Mesothelial cell of epicardium (in vitro differentiated cells): ENCODE measurements at places on chromosomes 1 and 21.

GRCh38 chr1:24955161-24955560, 25.1 kb upstream of the RUNX3 start:
- no peaks in the 10 kb centered on the region for H3K36me3 ChIP-seq
- DNase-seq = no peak
- H3K4me1 ChIP-seq = no peaks in the 10 kb centered on the region
- no peaks in the 10 kb centered on the region for H3K27me3 ChIP-seq

GRCh38 chr1:91707114-91707889, 178.6 kb downstream of the TGFBR3 start:
- DNase-seq = no peak
- H3K27me3 ChIP-seq = no peaks in the 10 kb centered on the region
- no peak overlapping the region for H3K27ac ChIP-seq
- peaks cover 6% of the 10 kb centered on the region for H3K4me1 ChIP-seq
- H3K36me3 ChIP-seq = peaks cover 7% of the 10 kb centered on the region
- no peak overlapping the region for H3K4me3 ChIP-seq

DNA sequence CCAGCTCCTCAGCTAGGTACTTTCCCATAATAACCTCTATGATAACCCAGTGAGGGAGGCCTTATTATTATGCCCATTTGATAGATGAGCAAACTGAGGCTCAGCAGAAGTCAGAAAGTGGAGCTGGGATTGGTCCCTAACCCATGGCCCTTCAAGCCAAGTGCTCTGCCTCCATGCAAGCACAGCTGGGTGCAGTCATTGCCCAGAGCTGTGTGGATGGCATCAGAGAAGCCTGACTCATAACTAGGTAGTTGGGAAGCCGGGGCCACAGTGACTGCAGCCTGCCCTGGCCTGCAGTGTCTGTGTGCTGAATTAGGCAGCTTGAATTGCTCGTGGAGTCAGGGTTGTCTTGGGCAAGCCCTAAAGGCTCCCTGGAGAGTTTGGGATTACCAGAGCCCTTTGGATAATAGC, 89.9 kb upstream of the SLC2A1 start:
- no peaks in the 10 kb centered on the region for H3K36me3 ChIP-seq
- DNase-seq = no peak
- no peak overlapping the region for H3K4me3 ChIP-seq
- H3K27ac ChIP-seq = peak overlapping the region; percentile 87
- no peaks in the 10 kb centered on the region for H3K27me3 ChIP-seq

DNA sequence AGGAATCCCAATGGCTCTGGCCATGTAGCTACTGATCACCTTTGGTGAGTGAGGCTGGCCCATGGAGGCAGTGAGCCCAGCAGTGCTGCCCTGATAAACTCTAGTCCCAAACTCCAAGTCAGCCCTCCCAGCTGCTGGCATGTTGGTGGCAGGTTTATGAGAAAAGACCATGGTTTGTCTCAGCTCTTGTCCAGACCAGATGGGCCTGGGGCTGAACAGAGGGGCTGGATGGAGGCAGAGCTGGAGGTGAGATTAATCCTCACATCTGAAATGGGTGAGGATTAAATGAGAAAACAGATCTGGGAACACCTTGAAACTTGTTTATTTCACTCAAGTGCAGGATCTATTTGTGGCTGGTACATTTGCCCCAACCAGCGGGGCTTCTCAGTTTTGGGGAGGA, 3.2 kb downstream of the TMEM269 start:
- H3K27me3 ChIP-seq = no peaks in the 10 kb centered on the region
- H3K36me3 ChIP-seq = peaks cover 9% of the 10 kb centered on the region
- no peak overlapping the region for H3K27ac ChIP-seq
- no peak overlapping the region for H3K4me3 ChIP-seq

DNA sequence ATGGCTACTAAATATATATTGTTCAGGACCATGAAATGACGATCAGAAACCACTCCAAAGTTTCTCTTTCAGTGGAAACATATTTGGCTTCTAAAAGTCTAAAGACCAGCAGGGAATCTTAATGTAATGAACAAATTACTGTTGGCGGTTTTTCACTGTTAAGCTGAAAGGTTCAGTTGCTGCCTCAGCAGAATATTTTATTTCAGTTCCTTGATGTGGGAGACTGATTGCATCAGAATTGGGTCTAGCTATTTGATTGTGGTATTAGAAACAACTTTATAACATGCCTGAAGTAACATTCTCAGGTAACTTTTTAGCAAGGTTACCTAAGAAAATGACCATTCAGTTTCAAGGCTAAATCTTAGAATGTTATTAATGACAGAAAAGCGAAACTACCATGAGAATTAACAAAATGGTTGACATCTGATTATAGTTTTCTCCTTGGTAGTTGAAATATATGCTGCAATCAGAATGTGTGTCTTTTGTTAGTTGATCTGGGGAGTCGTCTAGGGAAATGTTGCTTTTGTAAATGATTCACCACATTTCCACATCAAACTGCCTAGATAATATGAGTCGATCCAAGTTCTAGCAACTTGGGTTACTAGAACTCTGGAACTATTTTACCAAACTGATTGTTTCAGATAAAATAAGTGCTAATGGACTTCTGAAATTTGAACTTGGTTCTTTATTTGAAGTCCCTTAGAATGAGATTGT, 200.4 kb downstream of the HMCN1 start:
- no peak overlapping the region for H3K27ac ChIP-seq
- peaks cover 3% of the 10 kb centered on the region for H3K4me1 ChIP-seq
- H3K27me3 ChIP-seq = no peaks in the 10 kb centered on the region
- H3K36me3 ChIP-seq = peaks cover 15% of the 10 kb centered on the region

- peaks cover 30% of the 10 kb centered on the region for H3K4me1 ChIP-seq
- H3K36me3 ChIP-seq = no peaks in the 10 kb centered on the region
- no peak for DNase-seq
- H3K27me3 ChIP-seq = peaks cover 11% of the 10 kb centered on the region
- H3K4me3 ChIP-seq = no peak overlapping the region
These were observed 56.7 kb downstream of the S1PR1 start for GRCh38 chr1:101293461-101294051.

- H3K36me3 ChIP-seq = no peaks in the 10 kb centered on the region
- DNase-seq = no peak
- H3K4me3 ChIP-seq = no peak overlapping the region
- H3K4me1 ChIP-seq = no peaks in the 10 kb centered on the region
- no peak overlapping the region for H3K27ac ChIP-seq
These were observed 18.2 kb downstream of the C1orf87 start for GRCh38 chr1:60055336-60055735.

DNA sequence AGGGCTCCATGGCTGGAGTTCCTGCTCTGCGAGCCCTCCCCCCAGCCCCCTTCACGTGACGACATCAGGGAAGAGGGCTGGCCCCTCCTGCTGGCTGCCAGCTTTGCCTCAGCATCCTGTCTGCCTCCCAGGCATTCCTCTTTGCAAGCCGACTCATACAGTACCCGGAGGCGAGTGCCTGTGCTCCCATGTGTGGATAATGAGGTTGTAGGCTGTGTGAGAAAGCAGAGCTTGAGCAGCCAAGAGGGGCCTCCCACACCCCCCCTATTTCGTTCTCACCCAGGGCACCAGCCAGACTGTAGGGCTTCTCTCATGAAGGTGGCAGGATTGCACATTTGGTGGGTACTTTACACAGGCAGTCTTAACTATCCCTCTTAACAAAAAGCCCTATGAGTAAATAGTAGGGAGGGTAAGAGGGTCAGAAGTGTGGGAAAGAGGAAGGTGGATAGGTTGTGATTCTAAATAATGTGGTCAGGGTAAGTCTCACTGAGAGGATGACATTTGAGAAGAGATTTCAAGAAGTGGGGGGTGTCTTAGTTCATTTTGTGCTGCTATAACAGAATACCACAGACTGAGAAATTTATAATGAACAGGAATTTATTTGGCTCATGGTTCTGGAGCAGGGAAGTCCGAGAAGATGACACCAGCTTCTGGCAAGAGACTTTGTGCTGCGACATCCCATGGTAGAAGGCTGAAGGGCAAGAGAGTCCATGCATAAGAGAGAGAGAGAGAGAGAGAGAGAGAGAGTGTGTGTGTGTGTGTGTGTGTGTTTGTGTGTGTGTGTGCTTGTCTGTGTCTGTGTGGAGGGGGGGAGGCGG, 113.5 kb downstream of the OMA1 start:
- H3K27ac ChIP-seq = no peak overlapping the region
- no peaks in the 10 kb centered on the region for H3K27me3 ChIP-seq
- H3K4me1 ChIP-seq = peaks cover 4% of the 10 kb centered on the region
- no peak overlapping the region for H3K4me3 ChIP-seq

DNA sequence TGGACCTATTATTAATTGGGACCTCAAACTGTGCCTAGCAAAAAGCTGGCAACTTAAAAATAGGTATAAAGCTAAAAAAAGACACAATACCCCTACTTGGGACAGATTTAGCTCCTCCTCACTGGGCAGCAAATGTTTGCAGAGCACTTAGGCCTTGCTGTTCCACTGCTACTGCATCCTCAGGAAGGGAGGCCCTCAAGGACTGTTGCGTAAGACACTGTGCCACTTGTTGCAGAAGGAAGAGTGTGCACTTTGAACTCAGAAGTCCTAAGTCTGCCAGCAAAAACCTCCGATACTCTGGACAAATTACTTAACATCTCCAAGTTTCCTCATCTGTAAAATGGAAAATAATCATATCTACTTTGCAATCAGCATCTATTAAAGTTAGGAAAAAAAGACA, 322.9 kb downstream of the BARHL2 start:
- H3K4me3 ChIP-seq = no peak overlapping the region
- no peak for DNase-seq
- H3K4me1 ChIP-seq = no peaks in the 10 kb centered on the region
- no peaks in the 10 kb centered on the region for H3K36me3 ChIP-seq
- no peak overlapping the region for H3K27ac ChIP-seq

DNA sequence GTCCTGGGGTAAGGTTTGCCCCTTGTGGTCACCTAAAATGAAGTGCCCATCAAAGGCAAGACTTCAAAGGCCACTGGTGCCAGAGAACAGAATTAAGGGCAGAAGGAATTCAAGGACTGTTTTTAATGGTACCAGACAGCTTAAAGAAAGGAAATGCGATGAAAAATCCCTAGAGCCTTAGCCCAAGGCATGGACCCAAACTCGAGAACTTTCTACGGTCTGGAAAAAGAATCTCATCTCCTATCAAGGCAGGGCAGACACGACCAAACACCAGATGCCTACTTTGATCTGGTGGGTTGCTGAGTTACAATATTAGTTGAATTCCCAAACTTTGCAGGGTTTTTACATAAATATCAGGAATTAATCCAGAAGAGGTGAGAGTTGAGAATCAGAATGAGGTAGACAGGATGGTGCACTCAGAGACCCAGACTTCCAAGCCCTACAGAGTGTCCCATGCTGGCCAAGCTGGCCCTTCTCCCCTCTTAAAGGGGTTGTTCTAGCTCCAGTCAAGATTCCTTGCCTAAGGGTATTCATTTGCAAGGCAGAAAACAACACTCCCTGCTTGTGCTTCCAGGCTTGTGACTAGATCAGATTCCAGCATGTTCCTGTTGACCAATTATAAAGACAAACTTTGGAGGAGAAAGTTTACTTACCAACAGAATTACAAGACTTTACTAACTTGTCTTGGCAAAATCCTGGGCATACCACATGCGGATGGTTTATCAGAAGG, 48.0 kb downstream of the EDN2 start:
- H3K4me1 ChIP-seq = peaks cover 70% of the 10 kb centered on the region
- H3K27ac ChIP-seq = peak overlapping the region; percentile 98
- H3K4me3 ChIP-seq = no peak overlapping the region
- no peak for DNase-seq

DNA sequence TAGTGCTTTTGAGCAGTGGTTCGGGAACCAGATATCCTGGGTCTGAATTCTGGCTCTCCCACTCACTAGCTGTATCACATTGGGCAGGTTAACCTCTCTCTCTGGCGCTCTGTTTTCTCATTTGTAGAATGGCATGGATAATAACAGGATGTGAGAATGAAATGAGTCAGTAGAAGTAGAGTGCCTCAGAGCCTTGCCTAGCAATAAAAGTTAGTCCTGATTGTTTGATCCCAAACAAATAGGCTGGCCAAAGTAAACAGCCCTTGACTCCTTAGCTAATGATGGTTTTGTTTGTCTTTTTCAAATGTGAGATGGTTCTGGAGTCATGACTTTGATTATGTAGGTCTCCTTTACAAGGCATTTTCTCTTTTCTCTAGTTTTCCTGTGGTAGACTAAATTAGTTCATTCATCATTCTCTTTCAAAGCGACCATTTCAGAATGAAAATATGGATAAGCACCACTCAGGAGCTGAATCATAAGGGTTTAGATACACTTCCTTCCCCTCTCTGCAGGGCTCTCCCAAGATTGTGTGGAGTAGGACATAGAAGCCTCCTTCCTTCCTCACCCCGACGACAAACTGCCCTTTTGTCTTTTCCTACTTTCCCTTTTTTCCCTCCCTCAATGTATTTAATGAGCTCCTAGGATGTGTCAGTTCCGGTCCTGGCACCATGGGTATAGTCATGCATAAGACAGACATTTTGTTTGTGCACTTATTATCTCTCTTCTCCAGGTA, 23.1 kb downstream of the KIAA0040 start:
- H3K36me3 ChIP-seq = peaks cover 3% of the 10 kb centered on the region
- H3K4me3 ChIP-seq = no peak overlapping the region
- H3K4me1 ChIP-seq = no peaks in the 10 kb centered on the region

DNA sequence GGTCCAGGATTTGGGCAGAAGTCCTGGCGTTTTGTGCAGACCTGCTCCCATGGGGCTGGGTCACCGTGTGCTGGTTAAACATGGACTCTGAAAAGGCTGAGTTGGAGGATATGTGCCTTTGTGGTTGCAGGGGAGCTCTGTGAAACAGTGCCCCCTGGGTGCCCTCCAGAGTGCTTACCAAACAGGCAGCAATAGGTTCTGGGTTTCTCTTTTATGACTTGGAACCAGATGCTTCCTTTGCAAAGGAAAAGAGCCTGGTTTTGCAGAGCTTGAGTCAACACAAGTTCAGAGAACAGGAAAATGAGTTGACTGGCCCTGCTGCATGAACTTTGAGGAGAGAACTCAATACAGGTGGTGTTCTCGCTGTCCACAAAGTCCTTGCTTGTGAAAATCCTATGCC, 288.9 kb downstream of the TM2D1 start:
- no peak for DNase-seq
- no peak overlapping the region for H3K4me3 ChIP-seq
- peaks cover 65% of the 10 kb centered on the region for H3K4me1 ChIP-seq
- H3K27ac ChIP-seq = peak overlapping the region; percentile 52
- H3K36me3 ChIP-seq = peaks cover 42% of the 10 kb centered on the region
- no peaks in the 10 kb centered on the region for H3K27me3 ChIP-seq

DNA sequence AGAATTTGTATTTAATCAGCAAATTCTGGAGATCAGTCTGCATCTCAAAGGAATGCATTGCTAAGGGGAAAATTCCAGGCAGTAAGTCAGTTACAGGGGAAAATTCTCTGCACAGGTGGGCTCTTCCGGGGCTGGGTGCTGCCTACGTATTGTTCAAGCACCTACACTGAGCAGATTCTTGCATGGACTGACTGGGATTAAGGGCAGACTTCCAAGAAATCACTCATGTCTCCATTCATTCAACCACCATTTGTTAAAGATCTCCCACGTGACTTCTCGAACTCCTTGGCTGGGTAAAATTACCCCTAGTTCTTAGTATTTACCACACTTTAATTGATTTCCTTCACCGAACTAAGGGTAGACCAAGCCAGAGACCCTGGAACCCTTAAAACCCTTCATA, 28.2 kb upstream of the KCNE1 start:
- peak overlapping the region; percentile 54 for H3K27ac ChIP-seq
- no peak overlapping the region for H3K4me3 ChIP-seq
- H3K36me3 ChIP-seq = peaks cover 4% of the 10 kb centered on the region
- H3K4me1 ChIP-seq = peaks cover 35% of the 10 kb centered on the region

GRCh38 chr1:228368801-228369607, 37.6 kb downstream of the TRIM11 start:
- no peak overlapping the region for H3K4me3 ChIP-seq
- no peaks in the 10 kb centered on the region for H3K27me3 ChIP-seq
- peak overlapping the region; percentile 9 for H3K27ac ChIP-seq

- H3K27ac ChIP-seq = no peak overlapping the region
- H3K36me3 ChIP-seq = peaks cover 18% of the 10 kb centered on the region
- H3K27me3 ChIP-seq = no peaks in the 10 kb centered on the region
- H3K4me3 ChIP-seq = no peak overlapping the region
- H3K4me1 ChIP-seq = peaks cover 22% of the 10 kb centered on the region
These were observed 55.2 kb downstream of the CENPF start for GRCh38 chr1:214658175-214658574.
